ENCODE measurements at places on chromosomes 1 and 21.
A peak's percentile ranks its signal among the peaks of the same experiment; 100 is the strongest.

DNA sequence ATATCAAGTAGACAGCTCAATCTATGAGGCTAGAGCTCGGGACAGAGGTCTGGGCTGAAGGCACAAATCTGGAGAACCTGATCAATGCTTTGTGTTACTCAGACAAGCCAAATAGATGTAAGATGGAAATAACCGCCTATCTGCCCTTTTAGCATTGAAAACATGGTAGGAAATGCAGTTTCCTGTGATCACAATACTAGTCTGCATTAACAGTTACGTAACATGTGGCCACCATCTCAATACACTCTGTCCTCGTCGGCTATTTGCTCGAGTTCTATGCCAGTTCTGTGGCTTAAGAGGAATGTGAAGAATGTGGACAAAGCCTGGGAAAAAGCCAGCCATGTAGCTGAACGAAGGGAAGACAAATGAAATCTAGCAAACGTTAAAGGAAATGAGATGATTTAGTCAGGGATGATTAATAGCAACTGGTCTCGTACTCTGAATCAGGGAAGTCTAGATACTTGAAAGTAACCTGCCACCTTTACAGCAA is 73.3 kb downstream of the HSF2BP start:
- no peak for DNase-seq

DNA sequence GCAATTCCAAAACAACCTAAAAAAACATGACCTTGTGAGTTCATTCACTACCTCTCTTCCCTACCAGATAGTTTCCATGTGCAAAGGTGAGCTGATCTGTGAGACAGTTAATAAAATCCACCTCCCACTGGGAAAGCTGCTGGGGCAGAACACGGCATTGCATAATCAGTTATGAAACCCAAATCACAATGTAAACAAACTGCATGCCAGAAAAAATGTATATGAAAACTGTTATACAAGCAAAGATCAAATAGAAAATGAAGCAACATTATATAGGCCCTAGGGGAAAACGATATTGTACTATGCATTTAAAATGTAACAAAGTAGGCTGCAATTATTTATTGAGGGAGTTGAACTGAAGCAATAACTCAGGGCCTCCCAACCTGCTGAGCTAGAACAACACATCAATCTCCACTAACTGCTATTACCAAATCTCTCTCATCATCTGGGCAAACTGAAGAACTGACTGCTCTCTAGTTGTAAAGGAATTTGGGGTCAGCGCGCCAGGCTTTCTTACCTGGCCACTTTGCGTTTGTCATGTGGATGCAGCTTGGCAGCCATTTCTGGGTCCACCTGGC is 31.0 kb downstream of the TRIT1 start:
- no peak for DNase-seq

- DNase-seq = no peak
These were observed 94.4 kb downstream of the WDR4 start for GRCh38 chr21:42784896-42785451.

GRCh38 chr1:202987922-202988583 is 19.1 kb upstream of the TMEM183A start:
- DNase-seq = peak; percentile 27

DNA sequence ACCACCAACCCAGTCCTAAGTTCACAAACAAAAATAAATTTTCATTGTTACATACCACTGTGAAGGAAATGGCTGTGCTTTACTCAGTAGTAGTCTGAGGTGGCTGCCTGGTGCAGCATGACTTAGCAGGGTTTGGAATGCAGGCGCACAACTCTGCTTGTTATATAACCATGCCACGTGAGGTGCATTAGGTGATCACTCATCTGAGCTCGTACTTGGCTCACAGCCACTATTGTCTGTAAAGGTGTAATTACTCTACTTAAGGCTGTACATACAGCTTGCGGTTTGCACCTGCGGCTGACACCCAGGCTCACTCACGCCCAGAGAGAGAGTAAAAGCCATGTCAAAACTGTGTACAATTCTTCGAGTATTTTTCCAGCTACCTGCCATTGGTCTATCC is 599.4 kb downstream of the LTN1 start:
- DNase-seq = no peak

DNA sequence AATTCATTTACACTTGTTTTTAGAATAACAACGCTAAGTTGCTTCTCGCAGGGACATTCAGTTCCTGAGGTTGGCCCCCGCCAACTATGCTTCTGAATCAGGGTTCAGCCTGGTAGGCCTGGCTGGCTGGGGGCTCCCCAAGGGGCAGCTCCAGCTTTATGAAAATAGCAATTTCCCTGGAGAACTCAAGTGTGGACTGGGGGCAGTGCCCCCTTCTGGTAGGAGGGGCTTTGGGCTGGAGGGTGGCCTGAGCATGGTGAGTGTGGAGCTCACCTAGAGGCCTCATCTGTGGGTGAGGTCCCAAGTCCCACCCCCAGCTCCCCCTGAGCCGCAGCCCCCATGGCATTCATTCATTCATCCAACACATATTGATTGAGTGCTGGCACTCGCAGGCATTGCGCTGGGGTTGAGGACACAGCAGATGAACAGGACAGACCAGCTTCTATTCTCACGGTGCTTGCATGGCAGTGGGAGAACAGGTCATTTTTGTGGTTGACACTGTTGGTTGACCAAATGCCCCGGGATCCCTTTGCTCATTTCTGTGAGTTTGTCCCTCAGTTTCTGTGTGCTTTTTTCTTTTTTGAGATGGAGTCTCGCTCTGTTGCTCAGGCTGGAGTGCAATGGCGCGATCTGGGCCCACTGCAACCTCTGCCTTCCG is 79.2 kb downstream of the UBIAD1 start:
- no peak for DNase-seq

GRCh38 chr1:10292188-10292587 is 81.8 kb downstream of the KIF1B start:
- DNase-seq = no peak

GRCh38 chr1:235470741-235471439 is 33.4 kb downstream of the B3GALNT2 start:
- no peak for DNase-seq

DNA sequence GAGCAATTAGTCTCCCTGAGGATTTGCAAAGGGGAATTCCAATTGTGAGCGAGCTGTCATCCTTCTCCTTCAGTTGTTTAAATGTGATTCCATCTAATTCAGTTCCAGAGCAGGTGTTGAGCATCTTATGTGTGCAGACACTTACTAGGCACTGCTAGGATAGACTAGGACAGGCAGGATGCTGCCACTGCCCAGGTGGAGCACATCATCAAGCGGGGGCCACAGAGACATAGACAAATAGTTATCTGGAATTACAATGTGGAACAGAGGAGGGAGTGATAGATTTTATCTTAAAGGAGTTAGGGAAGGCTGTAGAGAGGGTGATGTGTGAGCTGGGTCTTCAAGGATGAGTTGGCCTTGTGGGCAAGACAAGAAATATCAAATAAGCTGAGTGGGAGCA is 55.9 kb downstream of the CDC7 start:
- DNase-seq = no peak
